ENCODE measurements at places on chromosomes 1 and 21. TPM values are rescaled to one million over a fixed set of nuclear protein-coding genes. Genes with fewer than 3 reads are reported as not detected.

- peaks cover 25% of the 10 kb centered on the region for H3K36me3 ChIP-seq
- no peak overlapping the region for H3K27ac ChIP-seq
- H3K27me3 ChIP-seq, result no peaks in the 10 kb centered on the region
- H3K4me1 ChIP-seq, result peaks cover 12% of the 10 kb centered on the region
- no peak overlapping the region for H3K4me3 ChIP-seq
Observed at GRCh38 chr1:20891091-20891490, 104.0 kb upstream of the HP1BP3 start.

GRCh38 chr1:4984841-4985240 is 330.4 kb downstream of the AJAP1 start:
- no peaks in the 10 kb centered on the region for H3K4me1 ChIP-seq
- H3K36me3 ChIP-seq, result no peaks in the 10 kb centered on the region
- no peak overlapping the region for H3K4me3 ChIP-seq
- no peak for DNase-seq

GRCh38 chr1:230169454-230170152 is 102.6 kb downstream of the GALNT2 start:
- H3K36me3 ChIP-seq, result no peaks in the 10 kb centered on the region
- H3K27me3 ChIP-seq, result no peaks in the 10 kb centered on the region
- no peak overlapping the region for H3K27ac ChIP-seq

- no peaks in the 10 kb centered on the region for H3K4me1 ChIP-seq
- no peak overlapping the region for H3K4me3 ChIP-seq
- no peak for DNase-seq
- H3K27me3 ChIP-seq, result no peaks in the 10 kb centered on the region
- no peaks in the 10 kb centered on the region for H3K36me3 ChIP-seq
Observed at GRCh38 chr21:35720208-35720731, 340.1 kb downstream of the SETD4 start.

GRCh38 chr1:109891930-109892329 is 18.7 kb upstream of the CSF1 start:
- peaks cover 17% of the 10 kb centered on the region for H3K4me1 ChIP-seq
- H3K36me3 ChIP-seq, result no peaks in the 10 kb centered on the region
- no peak for DNase-seq
- H3K4me3 ChIP-seq, result no peak overlapping the region
- H3K27me3 ChIP-seq, result no peaks in the 10 kb centered on the region

NIBAN1 gene
- total RNA-seq, result 0.66 TPM

OR6K3 gene
- not detected for total RNA-seq

GRCh38 chr1:23810818-23811540 is 10.4 kb upstream of the GALE start:
- peak; percentile 41 for DNase-seq
- peaks cover 17% of the 10 kb centered on the region for H3K36me3 ChIP-seq
- H3K27me3 ChIP-seq, result no peaks in the 10 kb centered on the region

ATP1A4 gene
- total RNA-seq, result not detected

DNA sequence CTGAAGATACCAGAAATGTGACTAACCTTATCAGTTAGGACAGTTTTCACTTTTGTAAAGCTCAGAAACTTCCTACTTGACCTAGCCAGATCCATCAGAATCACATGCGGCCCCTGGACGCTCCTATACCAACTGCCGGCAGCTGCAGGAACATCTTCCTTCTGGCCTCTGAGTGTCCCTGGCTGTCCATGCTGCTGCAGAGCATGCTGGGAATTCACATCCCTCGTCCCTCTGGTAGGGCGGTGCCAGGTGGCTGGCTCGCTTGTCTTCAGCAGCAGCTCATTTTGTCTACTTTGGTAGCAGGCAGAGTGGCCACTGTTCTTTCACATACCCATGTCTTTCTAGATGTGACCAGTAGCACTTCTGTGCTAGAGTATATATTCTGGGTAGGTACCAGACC is 34.4 kb downstream of the HHAT start:
- no peak overlapping the region for H3K4me3 ChIP-seq
- H3K27me3 ChIP-seq, result no peaks in the 10 kb centered on the region
- no peak for DNase-seq
- H3K4me1 ChIP-seq, result no peaks in the 10 kb centered on the region
- H3K27ac ChIP-seq, result no peak overlapping the region
- H3K36me3 ChIP-seq, result no peaks in the 10 kb centered on the region

ACOT11 gene
- 16.9 TPM for total RNA-seq

DNA sequence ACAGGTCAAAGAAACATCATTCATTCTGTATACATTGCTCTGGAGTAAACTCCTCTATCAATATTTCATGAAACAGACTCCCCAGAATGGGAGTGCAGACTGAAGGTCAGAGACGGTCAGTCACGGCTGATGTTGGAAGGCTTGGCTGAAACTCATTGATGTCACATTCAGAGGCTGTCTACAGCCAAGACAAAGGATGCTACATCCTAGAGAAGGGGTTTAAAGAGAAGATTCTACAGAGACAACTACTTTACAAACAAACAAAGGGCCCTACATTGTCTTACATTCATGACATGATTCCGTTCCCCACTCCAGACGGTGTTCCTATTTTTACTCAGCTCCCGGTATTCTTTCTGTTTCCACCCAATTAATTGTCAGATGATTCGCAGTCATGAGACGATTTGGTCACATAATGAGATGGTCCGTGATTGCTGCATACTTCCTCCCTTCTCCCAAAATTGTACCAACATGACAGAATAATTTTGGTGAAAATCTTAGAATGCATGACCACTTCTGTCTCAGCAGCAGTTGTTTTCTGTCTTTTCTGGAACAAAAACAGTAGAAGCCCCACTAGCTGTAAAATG is 73.8 kb upstream of the VAV3 start:
- no peak overlapping the region for H3K27ac ChIP-seq
- H3K4me1 ChIP-seq, result no peaks in the 10 kb centered on the region
- no peak overlapping the region for H3K4me3 ChIP-seq
- H3K27me3 ChIP-seq, result no peaks in the 10 kb centered on the region
- no peaks in the 10 kb centered on the region for H3K36me3 ChIP-seq
- no peak for DNase-seq

GRCh38 chr1:162383091-162383490 is 1.6 kb downstream of the C1orf226 start:
- no peak for DNase-seq
- H3K27me3 ChIP-seq, result no peaks in the 10 kb centered on the region
- no peak overlapping the region for H3K27ac ChIP-seq
- H3K4me1 ChIP-seq, result no peaks in the 10 kb centered on the region

GRCh38 chr1:180881806-180882509 is 30.7 kb upstream of the KIAA1614 start:
- H3K4me1 ChIP-seq, result peaks cover 3% of the 10 kb centered on the region
- H3K36me3 ChIP-seq, result no peaks in the 10 kb centered on the region
- no peaks in the 10 kb centered on the region for H3K27me3 ChIP-seq
- no peak overlapping the region for H3K4me3 ChIP-seq

YIPF1 gene
- 21.0 TPM for total RNA-seq

Measured in cardiac muscle cell (in vitro differentiated cells and primary cell).